ENCODE measurements at places on chromosomes 2 and 18.

DNA sequence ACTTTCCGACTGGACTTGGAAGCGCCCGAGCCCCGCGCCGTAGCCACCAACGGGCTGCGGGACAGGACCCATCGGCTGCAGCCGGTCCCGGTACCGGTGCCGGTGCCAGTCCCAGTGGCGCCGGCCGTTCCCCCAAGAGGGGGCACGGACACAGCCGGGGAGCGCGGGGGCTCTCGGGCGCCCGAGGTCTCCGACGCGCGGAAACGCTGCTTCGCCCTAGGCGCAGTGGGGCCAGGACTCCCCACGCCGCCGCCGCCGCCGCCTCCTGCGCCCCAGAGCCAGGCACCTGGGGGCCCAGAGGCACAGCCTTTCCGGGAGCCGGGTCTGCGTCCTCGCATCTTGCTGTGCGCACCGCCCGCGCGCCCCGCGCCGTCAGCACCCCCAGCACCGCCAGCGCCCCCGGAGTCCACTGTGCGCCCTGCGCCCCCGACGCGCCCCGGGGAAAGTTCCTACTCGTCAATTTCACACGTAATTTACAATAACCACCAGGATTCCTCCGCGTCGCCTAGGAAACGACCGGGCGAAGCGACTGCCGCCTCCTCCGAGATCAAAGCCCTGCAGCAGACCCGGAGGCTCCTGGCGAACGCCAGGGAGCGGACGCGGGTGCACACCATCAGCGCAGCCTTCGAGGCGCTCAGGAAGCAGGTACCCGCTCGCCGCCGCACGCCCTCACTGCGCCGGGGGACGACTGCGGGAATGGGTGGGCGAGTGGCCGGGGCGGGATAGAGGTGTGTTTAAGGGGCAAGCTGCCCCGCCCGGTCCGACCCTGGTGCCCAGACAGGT, 713 bp downstream of the ATOH8 start:
- no peak for DNase-seq

DNA sequence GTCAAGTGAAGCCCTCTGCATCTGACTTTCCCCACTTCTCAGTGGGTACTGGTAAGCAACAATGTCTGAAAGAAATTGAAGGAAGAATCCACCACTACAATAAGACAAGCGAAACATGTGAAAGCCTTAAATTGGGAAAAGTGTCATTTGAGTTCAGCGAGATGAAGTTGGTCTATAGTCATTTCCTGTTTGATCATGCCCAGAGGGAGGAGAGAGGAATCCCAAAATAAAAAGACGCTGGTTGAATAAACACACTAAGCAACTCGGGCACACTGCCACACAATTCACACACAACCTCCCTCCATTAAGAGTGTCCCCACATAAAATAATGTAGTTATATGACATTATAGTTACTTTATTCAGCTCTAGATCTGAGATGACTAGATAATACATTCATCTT, 166.1 kb downstream of the CBLN2 start:
- no peak for DNase-seq

DNA sequence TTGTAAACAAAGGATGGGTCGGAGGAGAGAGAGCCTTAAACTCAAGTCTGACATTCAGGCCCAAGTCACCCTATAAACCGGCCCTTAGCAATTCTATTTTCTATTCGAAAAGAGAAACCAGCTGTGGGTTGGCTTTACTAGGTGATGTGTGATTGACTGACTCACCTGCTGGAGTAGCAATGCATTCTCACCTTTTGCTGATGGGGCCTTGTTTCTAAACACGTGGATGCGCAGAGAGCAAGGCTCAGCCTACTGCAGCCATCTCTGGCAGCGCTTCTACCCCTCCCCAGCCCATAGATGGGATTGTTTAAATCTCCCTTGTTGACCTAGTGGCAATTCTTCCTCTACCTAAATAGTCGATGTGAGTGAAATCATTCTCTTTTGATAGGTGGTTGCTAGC, 138.5 kb downstream of the MEIS1 start:
- no peak for DNase-seq

GRCh38 chr2:211477537-211478275, 921.3 kb downstream of the CPS1 start:
- DNase-seq: no peak
